ENCODE measurements at places on chromosomes 7 and 10.

DNA sequence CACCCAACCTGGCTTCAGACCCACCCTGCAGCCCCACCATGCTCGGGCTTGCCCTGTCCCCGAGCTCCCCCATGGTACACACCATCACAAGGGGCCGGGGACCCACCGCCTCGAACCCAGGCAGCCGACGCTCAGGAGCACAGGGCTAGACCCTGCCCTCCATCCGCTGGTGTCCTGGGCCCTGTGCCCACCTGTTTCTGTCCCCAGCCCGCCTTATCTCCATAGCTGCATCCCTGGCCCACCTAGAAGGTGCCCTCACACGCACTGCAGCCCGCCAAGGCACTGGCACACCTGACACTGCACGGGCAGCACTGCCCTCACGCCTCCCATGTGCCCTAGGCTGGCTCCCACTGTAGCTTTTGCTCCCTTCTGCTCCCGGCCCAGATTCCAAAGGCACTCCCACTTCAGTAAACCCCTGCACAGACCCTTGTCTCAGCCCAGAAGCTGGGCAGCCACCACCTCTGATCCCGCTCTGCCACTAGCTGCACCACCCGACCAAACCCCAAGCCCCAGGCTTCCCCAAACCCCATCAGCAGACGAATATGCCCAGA is 17.1 kb downstream of the YKT6 start:
- no peak for DNase-seq

GRCh38 chr7:157113607-157114006 is 25.1 kb upstream of the UBE3C start:
- no peak for DNase-seq

- peak; percentile 80 for DNase-seq
These were observed 120.0 kb upstream of the PLPP4 start for GRCh38 chr10:120336911-120337540.

DNA sequence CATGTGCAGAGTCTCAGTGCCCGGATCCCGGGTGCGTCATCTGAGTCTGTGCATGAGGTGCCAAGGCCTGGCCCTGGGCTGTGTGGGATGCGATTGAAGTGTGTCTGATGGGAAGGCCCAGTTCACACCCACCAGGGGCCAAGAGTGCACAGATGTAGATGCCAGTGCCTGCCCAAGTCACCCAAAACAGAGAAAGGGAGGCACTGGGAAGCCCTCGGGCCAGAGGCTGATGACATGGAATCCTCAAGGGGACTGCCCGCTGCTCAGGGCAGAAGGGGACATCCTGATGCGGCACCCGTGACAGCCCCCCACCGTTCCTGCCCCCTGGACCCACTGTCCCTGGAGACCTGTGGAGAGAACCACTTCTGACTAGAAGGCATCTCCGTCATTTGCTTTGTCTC is 72.2 kb upstream of the ZNF479 start:
- DNase-seq: no peak

GRCh38 chr7:151040616-151041375 is 7.5 kb upstream of the ASIC3 start:
- no peak for DNase-seq

DNA sequence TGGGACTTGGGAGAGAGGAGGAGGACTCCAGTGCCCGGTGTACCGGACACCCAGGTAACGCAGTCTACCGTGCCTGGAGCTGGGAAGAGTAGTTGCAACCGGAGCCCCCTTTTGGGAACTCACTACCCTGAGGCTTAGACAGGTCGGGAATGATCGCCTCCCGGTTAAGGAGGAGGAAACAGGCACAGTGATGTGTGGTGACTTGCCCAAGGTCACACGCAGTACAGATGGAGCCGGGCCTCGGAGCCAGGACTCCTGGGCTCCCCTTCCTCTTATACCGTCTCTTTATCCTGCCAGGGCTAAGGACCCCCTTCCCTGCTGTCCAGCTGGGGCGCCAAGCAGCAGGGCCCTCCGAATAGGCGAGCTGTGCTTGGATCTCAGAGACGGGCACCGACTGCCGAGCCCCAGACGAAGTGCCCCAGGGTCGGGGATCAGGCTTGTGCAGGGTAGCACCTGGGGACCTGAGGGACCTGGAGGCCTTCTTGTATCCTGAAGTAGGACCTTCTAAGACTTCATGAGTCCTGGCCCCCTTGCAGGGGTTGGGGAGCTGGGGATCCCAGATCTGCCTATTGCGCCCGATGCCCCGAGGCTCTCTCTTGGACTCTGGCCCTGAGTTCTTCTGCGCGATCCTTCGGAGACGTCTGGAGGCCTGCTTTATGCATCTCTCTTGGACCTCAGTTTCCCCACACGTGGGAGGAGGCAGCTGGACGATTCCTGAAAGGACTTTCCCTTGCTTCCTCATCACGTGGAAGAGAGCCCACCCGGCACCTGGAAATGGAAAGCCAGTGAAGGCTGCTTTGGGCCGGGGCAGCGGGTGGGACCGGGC is 767 bp upstream of the CYP26A1 start:
- DNase-seq: no peak

DNA sequence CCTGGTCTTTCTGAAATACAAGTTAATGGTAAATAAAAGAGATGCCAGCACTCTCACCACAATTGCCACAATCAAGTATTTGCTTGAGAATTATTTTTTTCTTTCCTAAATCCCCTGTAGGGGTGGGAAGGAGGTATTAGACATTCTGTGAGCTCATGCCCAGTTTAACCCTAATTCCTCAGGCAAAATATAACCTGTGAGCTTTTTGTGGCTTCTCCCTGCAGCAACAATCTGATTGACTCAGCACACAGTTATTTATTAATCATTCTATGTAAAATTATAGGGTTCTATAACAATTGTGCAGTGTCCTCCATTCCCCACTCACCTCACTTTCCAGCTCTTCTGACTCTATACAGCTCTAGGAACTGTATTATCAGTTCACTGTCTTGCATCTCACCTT is 66.3 kb downstream of the GLI3 start:
- no peak for DNase-seq

- DNase-seq: no peak
These were observed 71.1 kb upstream of the KAT6B start for GRCh38 chr10:74755273-74755672.

DNA sequence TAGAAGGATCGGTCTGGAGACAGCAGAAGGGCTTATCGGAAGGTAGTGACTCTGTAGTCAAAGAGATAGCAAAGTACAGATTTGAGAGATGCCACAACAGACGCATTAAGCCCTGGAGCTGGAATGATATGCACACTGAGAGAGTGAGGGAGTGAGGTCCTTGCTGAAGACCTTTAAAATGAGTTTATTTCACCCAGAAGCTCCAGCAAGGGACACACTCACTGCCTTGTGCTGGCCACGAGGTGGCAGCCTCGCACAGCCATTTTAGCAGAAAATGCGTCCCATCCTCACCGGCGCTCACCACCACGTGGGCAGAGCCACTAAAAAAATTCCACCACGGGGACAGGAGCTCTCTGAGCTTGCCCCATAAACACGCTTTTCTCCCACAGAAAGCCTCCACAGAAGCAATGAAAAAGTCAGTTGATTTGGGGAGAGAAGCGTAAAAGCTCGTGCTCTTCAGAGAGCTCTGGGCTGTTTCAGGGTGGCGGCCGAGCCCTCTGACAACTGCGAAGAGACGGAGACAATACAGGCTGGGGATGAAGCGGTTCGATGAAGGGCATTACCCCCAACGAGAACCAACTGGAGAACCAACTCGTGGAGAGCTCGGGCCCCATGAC is 163.0 kb upstream of the KLF14 start:
- DNase-seq: peak; percentile 73

GRCh38 chr10:11742779-11743298 is 657 bp downstream of the ECHDC3 start:
- DNase-seq: peak; percentile 36

- DNase-seq: no peak
These were observed 1.5 kb downstream of the IL6 start for GRCh38 chr7:22728401-22729029.

DNA sequence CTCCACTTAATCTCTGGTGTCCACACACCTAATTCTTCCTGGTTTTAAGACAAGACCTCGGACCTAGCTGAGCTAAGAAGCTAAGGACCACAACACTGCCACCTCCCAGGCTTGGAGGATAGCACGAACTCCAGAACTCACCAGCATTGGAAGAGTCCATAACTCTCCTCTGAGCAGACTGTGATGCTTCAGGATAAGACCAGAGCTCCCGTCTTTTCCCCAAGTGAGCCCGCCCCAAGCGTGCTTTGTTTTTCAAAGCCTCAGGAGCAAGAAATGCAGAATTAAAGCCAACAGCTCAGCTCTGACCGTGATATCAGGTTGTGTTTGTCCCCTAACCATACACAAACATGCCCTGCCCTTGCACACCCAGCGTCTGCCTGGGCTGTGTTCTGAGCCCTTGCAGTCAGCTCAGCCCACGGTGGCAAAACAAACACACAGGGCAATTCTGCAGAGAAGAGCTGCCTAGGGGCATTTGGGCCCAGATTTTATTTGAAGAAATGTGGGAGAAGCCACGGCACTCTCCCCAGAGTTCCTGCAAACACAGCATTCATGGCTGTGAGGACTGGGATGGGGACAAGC is 145.4 kb downstream of the WDR11 start:
- no peak for DNase-seq

DNA sequence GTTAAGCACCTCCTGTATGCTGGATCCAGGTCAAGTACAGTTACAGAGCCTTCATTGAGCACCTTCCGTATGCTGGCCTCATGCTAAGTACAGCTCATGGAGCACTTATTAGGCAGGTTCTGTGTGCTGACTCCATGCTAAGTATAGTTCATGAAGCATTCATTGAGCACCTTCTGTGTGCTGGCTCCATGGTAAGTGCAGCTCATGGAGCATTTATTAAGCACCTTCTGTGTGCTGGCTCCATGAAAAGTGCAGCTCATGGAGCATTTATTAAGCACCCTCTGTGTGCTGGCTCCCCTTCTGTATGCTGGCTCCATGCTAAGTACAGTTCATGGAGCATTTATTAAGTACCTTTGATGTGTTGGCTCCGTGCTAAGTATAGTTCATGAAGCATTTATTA is 30.5 kb downstream of the MMD2 start:
- DNase-seq: no peak

- DNase-seq: no peak
These were observed 50.9 kb downstream of the GLI3 start for GRCh38 chr7:42186151-42186550.

- DNase-seq: no peak
These were observed 1.3 kb upstream of the GFRA1 start for GRCh38 chr10:116274064-116274904.

DNA sequence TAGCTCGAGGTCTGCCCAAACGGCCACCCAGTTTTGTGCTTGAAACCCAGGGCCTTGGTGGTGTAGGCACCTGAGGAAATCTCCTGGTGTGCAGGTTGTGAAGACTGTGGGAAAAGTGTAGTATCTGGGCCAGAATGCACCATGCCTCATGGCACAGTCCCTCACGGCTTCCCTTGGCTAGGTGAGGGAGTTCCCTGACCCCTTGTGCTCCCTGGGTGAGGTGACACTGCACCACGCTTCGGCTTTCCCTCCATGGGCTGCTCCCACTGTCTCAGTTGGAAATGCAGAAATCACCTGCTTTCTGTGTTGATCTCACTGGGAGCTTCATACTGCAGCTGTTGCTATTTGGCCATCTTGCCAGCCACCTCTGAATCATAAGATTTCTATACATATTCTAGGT is 62.4 kb upstream of the CDK6 start:
- DNase-seq: no peak

DNA sequence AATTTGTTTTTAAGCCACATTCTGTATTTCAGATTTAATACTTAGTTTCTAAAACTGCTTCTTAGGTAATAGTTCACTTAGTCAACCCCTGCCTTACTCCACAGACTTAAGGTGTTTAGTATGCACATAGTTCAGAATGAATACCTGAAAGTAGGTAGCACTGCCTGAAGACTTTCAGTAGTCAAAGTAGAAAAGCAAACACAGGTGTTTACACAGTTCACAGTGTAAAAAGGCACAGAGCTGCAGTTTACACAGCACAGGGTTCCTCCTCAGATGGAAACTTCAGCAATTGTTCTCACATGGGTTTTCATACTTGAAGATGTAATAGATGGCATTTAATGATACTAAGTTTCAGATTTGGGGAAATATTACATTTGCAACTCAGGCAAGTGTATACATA is 3.1 kb upstream of the PKD1L1 start:
- DNase-seq: no peak

GRCh38 chr10:3180355-3181025 is 7.9 kb upstream of the PITRM1 start:
- peak; percentile 43 for DNase-seq

GRCh38 chr10:94029955-94030354 is 36.2 kb downstream of the PLCE1 start:
- DNase-seq: no peak

- DNase-seq: no peak
These were observed 45.0 kb upstream of the CCDC7 start for GRCh38 chr10:32400961-32401360.

DNA sequence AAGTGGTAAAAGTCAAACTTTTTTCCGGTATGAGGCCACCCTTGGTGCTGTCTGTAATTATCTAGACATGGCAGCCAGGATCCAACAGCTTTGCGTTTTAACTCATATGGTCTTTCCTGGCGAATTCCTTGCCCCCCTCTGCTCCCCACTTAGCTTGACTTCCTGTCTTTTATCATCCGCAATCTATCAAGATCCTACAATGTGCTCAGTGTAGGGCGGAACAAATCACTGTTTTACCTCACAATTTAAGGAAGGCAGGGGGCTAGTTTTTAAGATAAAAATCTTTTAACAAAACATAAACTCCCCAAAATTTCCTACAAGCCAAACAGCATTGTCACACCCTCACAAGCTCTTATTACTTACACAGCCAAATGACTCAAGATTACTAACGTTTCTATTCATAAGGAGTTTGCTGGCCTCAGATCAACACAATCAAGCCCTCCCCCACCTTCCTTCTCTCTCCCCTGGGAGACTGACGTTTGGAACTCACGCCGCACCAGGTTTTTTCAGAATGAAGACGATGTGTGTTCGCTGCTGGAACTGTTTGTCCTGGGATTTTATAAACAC is 1.3 kb upstream of the CDK14 start:
- DNase-seq: peak; percentile 49

GRCh38 chr10:54985732-54986131 is 184.7 kb upstream of the PCDH15 start:
- DNase-seq: no peak

DNA sequence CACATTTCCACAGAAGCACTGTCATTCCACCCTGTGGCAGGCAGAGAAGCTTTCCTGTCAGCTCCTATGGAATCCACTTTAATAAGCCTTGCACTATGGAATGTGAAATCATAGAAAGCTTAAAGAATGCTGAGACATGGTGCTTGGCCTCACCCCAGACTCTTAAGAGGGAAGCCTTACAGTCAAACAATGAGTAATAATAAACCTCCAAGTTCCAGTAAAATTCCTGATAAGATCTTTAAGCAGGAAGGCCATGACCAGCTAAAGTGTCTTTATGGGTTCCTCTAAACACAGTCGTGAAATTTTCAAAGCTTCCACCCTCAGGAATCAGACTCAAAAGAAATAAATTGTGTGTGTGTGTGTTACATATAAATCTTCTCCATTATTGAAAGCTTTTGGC is 11.9 kb upstream of the TEX36 start:
- DNase-seq: no peak

DNA sequence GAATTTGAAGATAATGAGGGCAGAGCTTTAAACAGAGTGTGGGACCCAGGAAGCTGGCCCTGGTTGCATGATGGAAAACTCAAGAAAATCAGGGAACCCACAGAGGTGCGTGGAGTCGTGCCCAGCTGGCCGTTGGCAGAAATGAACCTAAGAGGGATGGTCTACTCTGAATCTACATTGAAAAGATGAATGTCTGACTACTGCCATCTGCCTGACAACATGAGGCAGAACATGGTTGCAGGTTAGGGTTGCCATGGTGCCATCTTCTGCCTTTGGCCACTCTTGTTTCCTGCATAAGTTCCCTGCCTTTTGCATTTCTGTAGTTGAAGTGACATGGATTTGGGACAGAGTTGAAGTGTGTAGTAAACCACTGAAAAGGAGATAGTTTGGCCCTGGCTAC is 138.5 kb upstream of the COBL start:
- no peak for DNase-seq

All from testis (tissue), 5 donors.